ENCODE measurements at places on chromosomes 16 and 17.

DNA sequence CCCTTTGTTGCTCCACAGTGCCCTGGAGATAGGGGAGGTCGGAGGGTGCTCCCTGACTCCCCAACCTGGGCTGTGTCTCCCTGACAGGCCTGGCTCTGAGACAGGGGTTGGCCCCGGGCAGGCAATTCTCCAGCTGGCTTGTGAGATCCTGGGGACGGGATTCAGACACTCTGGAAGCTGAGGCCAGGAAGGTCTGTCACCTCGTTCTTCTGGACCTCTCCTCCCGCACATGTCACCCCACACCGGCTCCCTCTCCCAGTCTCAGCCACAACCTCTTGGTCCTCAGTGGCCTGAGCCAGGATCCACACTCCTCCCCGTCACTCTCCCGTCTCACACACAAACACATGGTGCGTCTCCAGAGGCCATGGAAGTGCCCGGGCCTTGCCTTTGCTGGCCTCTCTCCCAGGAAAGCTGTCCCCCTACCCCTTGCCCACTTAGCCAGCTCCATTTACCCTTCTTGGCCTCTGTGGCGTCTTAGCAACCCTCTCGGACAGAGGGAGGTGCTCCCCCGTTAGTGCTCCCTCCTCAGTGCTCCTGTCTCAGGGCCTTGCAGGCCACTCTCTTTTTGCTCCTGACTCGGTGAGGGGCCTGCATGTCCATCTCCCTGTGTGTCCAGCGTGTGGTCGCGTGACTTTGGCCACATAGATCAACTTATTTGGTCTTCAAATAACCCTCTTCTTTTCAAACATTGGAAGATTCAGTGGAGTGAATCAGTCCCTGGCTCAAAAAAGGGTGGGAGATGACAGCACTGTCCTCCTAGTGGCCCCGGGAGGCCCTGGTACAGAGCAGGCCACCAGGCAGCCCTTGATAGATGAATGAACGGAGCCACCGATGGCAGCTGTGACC, 747 bp downstream of the ADGRG3 start:
- no peak for DNase-seq

GRCh38 chr16:83920894-83921491, 22.1 kb downstream of the MLYCD start:
- no peak for DNase-seq

DNA sequence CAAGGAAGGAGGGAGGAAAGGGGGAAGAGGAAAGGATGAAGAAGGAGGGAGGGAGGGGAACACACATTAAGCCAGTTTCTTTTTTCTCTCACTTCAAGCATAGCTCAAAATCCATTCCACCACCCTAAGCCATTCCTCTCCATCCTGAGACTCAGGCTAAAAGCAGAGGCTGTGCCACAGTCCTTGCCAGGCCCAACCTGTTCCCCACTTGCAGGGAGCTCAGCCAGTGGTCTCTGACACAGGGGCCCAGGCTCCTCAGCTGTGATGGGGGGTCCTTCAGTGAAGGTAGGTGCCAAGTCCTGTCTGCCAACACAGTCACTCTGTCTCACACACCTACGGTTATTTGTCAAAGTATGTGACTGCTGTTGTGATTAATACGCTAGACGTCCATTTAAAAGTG, 44.6 kb downstream of the SDK2 start:
- no peak for DNase-seq

DNA sequence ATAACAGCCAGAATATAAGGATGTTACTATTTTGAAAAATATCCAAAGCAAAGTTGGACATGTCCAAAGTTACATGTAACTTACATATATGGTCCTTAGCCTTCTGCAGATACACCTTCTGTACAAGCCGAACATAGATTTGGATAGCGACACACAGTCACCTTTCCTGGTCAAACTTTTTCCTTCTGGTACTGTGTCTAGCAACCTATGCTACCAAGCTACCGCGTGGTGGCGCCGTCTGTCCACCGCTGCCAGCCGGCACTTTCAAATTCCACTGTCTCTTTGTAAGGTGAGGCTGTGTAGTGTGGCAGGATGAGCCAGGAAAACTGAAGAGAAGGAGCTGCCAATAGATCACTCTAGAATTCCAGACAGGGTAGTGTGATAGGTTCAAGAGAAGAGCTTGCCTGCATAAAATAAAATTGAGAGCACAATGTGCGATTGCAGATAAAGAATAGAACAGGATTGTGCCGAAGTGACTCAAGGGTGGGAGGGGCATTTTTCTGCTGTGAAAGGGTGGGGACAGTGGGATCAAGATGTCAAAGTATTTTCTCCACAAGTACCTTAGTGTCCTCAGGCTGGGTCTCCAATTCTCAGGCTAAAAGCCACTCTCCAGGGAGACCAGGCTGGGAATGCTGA, 366.9 kb downstream of the SLC39A11 start:
- peak; percentile 33 for DNase-seq

DNA sequence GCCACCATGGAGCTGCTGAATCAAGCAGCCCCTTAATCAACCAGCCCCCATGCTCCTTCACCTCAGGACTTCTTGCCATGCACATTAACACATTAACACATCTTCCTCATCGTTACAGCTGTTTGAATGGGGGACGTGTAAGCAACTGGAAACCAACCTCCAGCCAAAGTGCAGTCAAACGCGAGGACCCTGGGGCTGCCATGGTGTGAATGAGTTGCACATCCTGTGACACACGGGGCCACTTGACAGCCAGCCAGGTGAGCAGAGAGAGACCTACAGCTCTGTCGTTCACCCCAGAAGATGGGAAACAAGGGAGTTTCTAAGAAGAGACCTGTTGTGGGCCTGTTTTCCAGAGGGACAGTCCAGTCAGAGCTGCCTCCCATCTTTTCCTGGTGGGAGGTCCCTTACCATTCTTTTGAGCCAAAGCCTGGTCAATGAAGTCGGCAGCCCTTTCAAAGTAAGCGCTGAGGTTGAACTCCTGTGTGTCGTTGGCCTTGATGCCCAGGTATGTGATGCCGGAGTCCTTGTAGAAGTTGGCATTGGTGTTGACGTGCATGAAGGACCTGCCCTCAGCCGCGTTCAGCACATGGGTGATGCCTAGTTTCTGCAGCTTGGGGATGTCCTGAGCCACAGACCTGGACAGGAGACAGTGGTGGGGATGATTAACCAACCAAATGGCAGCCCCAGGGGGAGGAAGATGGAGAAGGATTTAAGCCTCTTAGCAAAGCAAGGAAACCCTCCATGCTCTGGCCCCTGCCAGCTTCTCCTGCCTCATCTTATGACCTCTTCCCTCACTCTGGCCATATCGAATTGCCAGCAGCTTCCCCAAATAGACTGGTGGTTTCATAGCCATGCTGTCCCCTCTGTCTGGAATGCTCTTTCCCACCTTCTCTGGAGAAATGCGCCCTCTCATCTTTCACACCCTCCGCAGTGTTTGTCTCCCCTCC, 4.2 kb downstream of the DUSP3 start:
- no peak for DNase-seq

GRCh38 chr16:86220561-86220960, 289.8 kb upstream of the FOXF1 start:
- DNase-seq: no peak
